Activated CD4-positive, alpha-beta T cell treated with anti-CD3 and anti-CD28 coated beads, Interleukin-2, amount 50 U/mL, for 48 hours (primary cell): ENCODE measurements at places on chromosomes 2 and 18.

DNA sequence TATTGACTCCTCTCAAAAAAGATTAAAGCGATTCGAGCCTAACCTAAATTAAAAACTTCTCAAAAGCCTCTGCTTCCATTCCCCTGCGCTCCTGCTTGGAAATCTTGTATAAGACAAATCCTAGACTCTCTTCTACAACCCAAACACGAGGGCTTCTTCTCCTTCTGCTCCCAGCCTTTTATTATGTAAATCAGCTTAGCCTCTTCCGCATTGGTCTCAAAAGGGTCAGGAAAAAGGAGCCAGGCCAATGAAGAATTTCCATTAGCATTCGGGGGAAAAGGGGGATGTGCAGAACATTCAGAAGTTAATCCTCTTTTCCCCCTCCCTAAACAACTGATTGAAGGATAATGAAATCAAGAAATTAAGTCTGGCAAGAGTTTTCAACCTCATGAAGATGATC lies 107.9 kb downstream of the FAM124B start:
- DNase-seq, result no peak

GRCh38 chr2:239973386-239973785 lies 51.8 kb downstream of the NDUFA10 start:
- no peak for DNase-seq

GRCh38 chr2:216023055-216023648 lies 9.8 kb upstream of the MREG start:
- DNase-seq, result peak; percentile 45

DNA sequence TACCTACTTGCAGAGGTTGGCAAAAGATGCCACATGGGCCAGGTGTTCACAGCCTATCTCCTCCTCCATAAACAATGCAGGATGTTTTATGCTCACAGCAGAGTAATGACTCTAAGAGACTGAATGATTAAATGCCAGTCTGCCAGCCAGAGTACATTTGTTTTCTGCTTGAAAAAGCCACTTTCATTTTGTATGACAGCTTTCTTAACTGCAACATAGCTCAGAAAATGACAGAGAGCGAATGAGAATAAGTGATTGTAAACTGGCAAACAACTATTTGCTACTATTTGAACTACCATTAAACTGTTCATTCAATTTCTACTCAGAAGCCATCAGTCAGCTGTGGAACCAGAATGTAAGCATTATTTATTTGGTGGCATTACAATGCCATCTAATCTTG lies 50.6 kb upstream of the DCC start:
- DNase-seq, result no peak

DNA sequence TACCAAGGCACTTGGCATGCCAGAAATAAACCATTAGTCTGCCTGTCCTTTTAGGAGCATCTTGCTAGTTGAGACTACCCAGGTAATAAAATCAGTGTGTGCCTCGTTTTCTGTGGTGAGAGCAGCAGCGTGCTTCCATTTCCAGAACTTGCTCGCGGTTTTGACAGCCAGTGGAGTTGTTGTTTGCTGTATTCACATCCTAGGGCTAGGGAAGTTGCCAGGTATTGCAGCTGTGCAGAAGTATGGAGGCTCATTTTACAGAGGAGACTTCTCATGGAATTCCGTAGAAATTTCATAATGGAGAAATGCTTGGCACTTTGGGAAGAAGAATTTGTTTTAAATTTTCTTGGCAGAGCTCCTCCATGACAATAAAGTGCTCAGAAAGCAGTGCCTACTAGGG lies 1355.1 kb upstream of the ZEB2 start:
- no peak for DNase-seq

GRCh38 chr2:231276987-231277386 lies 78.6 kb downstream of the ARMC9 start:
- peak; percentile 15 for DNase-seq

DNA sequence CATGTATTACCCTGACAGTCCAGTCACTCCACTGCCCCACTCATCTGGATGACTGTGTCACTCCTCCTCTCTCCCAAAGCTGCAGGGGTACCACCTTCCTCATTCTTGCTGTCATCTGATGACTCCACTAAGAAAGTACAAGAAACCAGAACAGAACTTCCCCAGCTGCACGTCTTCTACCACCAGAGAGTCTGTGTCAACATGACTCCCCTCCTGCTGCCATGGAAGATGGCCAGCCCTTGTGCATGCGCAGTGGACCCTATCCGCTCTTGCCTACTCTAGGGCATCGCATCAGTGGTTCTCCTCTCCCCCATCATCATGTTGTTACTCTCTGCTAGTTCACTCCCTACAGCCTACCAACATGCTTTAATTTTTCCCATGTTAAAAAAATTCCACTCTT lies 14.5 kb upstream of the ST8SIA3 start:
- DNase-seq, result no peak
